ENCODE measurements at places on chromosomes 2 and 18. TPM values are rescaled to one million over a fixed set of nuclear protein-coding genes. Genes with fewer than 3 reads are reported as not detected.

DNA sequence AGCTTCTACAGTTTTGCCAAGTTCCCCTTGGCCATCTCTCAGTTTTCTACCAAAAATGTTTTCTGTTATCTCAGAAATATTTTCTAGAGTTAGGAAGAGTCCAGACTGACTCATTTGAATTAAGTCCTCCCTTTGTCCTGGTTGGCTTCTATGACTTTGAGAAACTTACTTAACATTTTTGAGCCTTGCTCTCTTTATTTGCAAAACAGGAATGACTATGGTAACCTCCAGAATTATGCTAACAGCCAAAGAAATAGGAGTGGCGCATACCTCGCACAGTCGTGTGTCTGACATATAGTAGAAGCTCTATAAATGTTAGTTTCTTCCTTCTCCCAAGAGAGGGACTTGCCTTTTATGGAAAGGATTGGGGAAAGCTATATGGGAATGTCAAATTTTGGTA lies 841.1 kb downstream of the TSN start:
- DNase-seq: peak; percentile 29

GRCh38 chr2:48482769-48483168 lies 47.2 kb upstream of the STON1 start:
- DNase-seq: peak; percentile 51

DNA sequence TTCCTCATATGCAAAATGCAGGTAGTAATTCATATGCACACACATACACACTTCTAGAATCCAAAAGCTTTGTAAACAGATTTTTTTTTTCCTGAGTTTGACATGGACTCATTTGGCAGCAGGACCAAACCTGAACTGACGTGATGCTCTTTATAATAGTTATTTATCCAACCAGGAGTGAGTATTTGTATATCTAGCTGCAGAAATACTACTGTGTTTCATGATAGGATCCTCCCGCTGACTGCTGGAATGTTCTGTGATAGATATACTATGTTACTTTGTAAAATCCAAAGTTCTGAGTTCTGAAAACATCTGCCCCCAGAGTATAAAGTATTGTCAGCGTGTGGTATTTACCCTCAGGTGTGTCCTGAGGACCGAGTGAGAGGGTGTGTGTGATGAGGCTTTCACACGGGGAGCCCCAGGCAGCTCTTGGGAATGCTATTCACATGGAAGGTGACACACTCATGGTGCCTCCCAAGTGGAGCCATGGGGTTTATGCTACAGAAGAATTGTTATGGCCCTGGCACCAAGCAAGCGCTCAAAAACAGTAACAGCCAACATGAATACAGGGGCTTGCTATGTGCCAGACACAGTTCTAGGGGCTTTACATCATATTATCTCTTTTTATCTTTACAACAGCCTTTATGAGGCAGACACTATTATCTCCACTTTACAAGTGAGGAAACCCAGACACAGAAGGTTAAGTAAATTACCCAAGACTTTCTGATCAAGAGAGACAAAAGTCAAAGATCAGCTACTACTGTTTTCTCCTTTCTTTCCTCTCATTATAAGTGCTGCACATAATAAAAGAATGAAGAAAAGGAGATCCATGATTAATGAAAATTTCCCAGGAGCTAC lies 16.7 kb upstream of the TXNDC2 start:
- no peak for DNase-seq

DNA sequence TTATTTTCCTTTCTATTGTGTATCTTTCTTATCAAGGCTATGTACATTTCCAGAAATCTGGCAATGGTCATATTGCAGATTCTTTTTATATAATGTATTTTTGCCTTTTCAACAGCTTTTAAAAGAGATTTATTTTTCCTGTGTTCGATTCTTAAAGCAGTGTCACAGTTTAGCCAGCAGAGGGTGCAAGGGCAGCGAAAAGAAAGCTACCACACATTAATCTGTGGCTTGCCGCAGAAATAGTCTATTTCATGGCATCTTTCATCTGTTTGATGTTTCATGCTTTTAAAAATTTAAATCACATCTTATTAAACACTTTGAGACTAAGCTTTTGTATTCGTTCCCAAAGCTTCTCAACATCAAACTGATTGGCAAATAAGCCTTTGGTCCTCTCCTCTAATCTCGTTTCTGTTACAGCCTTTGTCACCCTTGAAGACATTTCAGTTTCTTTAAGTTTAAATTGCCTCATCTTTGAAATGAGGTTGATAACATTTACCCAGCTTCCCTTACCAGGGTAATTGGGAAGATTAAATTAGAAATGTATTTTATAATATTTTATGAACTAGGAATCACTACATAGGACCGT lies 73.3 kb downstream of the PIK3C3 start:
- peak; percentile 20 for DNase-seq

Gene NPC1
- total RNA-seq: 25.3 TPM

GRCh38 chr2:239594019-239594771 lies 193.4 kb upstream of the HDAC4 start:
- DNase-seq: no peak

DNA sequence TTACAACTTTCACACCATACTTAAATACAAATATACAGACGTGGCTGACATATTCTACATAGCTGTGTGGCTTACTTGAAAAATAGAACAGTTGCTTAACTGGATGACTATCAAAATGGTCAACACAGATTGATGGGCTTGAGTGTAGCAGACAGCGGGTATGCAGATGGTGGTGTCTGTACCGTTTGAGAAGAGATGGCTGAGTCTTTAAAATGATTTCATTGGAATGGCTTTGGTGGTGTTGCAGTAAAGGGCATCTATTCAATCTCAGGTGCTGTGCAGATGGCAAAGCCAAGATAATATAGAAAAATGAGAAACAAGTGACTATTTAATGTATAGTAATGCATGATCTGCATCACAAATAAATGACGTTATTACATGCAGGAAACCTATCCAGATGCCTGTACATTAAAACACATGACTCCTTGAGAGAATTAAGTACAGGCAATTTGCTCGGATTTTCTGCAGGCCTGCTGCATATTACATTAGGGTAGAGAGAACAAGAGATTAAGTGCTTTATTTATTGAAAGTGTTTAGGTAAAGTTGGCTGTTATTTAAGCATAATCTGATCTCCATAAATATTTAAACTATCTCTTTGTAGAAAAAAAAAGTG lies 68.5 kb downstream of the AGPS start:
- DNase-seq: peak; percentile 4

DNA sequence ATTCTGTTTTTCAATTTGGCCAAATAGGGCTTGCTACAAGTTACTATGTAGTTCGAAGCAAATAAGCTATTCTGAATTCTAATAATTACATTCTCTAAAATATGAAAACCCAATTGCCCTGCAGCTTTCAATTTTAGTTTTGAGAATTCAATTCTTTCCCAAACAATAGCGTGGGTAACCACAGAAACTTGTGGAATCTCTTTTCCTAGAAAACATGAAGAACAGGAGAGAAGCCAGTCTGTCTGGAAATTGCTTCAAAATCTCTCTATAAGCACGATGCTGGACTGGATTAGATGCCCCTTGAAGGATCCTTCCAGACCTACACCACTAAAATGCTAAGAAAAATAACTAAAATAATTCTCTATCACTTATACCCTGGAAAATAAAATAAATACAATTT lies 115.0 kb downstream of the THADA start:
- DNase-seq: no peak

GRCh38 chr2:202023198-202023903 lies 10.3 kb upstream of the FZD7 start:
- no peak for DNase-seq

Gene LAMA1
- 6.4 TPM for total RNA-seq

- DNase-seq: peak; percentile 7
Observed at GRCh38 chr2:180219491-180219890, 212.4 kb upstream of the CWC22 start.

Gene CAB39
- 56.1 TPM for total RNA-seq

Gene GALNT5
- 9.6 TPM for total RNA-seq

Gene PTPN18
- 11.0 TPM for total RNA-seq

Gene IL36A
- total RNA-seq: not detected

DNA sequence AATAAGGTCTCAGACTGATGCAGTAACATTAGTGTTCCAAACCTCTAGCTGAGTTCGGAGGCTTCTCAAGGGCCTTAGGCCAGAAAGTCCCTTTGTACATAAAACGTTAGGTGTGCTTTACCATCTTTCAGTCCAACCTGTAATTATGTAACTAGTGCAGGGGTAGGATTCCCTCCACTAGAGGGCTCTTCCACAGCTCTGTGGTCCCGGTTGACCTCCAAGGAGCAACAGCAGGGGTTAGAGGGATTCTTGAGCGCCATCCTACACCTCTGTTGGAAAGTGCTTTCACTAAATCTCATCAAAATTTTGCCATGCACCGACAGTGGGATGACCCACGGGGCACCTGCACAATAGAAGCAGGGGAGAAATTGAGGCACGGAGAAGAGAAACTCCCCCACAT lies 155.8 kb upstream of the LRP1B start:
- no peak for DNase-seq

- DNase-seq: no peak
Observed at GRCh38 chr2:22124003-22124402, 1000.2 kb downstream of the TDRD15 start.

DNA sequence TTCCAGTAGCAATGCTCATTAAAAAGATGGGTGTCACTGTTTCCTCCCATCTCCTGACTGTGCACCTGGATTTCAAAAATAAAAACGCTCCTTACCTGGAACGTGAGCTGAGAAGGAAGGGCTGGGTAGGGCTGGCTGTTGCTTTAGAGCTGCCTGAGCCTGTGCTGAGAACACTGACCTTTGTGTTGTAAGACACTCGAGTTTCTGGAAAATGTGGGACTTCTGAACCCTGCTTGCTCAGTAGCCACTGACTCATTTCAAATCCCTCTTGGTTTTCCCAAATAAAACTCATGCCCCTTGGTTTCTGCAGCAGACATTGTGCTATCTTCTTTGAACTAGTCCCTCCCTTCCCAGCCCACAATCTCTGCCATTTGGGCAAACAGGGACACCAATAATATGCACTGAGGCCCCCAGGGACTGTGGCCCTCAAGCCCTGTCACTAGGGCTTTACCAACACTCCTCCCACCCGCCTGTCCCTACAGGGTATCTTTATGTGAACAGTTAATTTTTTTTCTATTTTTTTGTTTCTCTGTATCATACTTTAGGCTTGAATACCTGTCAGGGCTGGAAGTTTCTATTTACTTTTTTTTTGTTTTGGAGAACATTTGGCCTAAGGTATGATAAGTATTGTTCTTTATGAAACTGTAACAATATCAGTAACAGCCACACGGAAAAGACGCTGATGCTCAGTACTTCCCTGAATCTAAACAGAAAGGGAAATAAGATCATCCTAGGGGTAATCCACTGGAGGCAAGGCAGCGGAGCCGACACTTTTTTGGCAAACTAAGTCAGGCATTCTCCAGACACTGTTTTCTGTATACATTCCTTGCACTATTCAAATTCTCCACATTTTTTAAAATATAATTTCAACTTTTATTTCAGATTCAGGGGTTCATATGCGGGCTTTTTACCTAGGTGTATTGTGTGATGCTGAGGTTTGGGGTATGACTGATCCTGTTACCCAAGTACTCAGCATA lies 280.2 kb downstream of the STK39 start:
- DNase-seq: peak; percentile 23

GRCh38 chr2:127563458-127564428 lies 28.3 kb downstream of the MYO7B start:
- DNase-seq: no peak

DNA sequence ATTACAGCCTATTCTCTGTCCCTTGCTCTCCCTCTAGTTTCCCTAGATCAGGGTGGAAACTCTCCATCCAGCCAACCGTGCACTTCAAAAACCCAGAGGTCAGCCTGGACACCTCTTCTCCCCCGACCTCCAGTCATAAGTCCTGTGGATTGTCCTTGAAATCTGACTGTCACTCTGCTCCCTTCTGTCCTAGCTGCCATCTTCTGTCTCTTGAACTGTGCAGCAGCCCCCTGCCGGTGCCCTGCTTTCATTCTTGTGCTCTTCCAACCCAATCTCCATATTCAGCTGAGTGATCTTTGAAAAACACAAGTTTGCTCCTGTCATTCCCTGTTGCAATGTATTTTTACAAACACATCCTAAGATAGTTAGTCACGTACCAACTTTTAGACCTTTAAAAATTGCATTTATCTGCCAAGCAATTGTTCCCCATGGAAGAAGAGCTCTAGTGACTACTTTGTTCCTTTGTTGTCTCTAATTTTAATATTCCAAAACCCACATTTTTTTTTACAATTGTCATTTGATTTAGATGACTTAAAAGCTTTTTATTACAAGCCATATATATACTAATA lies 254.3 kb downstream of the CAMKMT start:
- DNase-seq: no peak

DNA sequence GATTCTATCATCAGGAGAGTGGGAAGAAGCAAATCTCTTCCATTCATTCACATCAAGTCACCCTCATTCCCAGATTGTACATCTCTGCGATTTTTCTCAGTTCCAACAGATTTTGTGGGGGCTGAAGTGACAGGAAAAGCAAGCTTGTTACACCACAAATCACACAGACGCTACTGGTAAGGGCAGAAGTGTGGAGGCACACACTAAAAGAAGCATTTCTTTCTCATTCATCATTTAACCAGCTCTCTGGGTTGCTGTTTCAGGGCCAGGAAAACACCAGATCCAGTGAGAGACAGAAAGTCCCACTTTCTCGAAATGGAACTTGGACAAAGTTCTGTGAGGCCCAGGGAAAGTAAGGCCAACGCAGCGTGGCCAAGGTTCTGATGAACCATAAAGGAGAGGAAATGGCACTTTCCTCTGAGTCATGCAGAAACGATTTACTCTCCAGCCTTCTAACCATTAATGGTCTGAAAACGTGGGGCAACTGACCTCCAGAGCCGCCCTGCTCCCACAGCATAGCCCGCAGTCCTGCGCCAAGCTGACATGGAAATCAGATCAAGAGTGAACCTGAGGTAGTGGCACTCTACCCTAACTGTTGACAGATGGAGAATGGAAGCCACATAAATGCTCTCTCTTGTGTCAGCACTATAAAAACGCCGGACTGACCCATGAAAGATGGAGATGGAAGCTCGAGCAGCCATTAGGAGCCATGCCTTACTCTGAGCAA lies 191.0 kb downstream of the C1D start:
- DNase-seq: peak; percentile 22
